ENCODE measurements at places on chromosomes 6 and 20.
A peak's percentile ranks its signal among the peaks of the same experiment; 100 is the strongest.

GRCh38 chr6:31407699-31408098 lies 4.3 kb downstream of the MICA start:
- DNase-seq, result no peak

GRCh38 chr6:166266336-166266735 lies 41.9 kb downstream of the PRR18 start:
- DNase-seq, result no peak

- DNase-seq, result no peak
These were observed 758.9 kb upstream of the MMS22L start for GRCh38 chr6:98041921-98042320.

DNA sequence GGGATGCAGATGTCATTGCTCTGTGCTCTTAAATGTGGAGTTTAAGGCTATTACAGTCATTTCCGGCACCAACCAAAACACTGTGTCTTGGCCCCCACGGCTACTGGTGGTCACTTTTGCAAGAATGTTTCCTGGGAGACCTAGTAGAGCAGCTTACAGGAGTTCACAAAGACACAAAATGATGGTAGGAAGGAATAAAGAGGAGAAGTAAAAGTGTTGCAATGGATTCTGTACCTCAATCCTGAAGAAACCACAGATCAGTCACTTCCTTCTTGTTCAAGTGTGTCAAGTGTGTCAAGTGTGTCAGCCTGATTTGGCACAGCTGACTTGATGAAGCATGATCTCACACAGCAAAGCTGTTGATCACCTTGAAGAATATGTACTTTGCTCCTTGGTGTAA lies 344.0 kb downstream of the PLCB1 start:
- no peak for DNase-seq

- DNase-seq, result no peak
These were observed 18.9 kb downstream of the PERP start for GRCh38 chr6:138088326-138088762.

- no peak for DNase-seq
These were observed 51.6 kb upstream of the GTSF1L start for GRCh38 chr20:43778375-43778774.

GRCh38 chr6:113009682-113010081 lies 662.6 kb downstream of the RFPL4B start:
- no peak for DNase-seq

DNA sequence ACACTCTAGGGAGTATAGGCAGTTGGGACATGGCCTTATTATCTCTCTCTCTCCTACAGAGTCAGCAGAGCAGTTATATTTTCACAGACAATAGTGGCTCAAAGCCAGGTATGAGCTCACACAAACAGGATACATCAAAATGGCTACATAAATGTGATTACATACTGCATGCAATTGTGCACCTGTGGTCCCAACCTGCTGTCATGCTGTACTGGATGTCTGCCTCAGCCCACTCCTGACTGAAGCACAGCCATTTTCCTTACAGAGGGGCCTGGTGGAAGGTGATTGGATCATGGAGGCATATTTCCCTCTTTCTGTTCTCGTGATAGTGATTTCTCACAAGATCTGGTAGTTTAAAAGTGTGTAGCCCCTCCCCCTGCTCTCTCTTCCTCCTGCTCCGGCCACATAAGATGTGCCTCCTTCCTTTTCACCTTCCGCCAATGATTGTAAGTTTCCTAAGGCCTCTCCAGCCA lies 37.0 kb upstream of the SAMHD1 start:
- peak; percentile 24 for DNase-seq

DNA sequence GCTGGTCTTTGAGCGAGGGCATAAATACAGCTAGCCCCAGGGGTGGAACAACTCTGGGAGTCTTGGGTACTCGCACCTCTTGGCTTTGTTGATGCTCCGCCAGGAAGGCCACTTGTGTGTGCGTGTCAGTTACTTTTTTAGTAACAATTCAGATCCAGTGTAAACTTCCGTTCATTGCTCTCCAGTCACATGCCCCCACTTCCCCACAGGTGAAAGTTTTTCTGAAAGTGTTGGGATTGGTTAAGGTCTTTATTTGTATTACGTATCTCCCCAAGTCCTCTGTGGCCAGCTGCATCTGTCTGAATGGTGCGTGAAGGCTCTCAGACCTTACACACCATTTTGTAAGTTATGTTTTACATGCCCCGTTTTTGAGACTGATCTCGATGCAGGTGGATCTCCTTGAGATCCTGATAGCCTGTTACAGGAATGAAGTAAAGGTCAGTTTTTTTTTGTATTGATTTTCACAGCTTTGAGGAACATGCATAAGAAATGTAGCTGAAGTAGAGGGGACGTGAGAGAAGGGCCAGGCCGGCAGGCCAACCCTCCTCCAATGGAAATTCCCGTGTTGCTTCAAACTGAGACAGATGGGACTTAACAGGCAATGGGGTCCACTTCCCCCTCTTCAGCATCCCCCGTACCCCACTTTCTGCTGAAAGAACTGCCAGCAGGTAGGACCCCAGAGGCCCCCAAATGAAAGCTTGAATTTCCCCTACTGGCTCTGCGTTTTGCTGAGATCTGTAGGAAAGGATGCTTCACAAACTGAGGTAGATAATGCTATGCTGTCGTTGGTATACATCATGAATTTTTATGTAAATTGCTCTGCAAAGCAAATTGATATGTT lies 19.2 kb downstream of the IRF4 start:
- no peak for DNase-seq

GRCh38 chr6:144162977-144163376 lies 12.7 kb downstream of the STX11 start:
- no peak for DNase-seq

GRCh38 chr6:71300561-71301168 lies 12.1 kb downstream of the OGFRL1 start:
- DNase-seq, result no peak

Measured in CD4-positive, alpha-beta T cell treated with Interleukin-10 for 1 hour (primary cell).